Astrocyte of the hippocampus (primary cell): ENCODE measurements at places on chromosomes 7 and 10.

- DNase-seq, result no peak
These were observed 33.9 kb downstream of the BCAP29 start for GRCh38 chr7:107613948-107614347.

GRCh38 chr7:108598153-108598552, 28.5 kb downstream of the DNAJB9 start:
- DNase-seq, result peak; percentile 33

DNA sequence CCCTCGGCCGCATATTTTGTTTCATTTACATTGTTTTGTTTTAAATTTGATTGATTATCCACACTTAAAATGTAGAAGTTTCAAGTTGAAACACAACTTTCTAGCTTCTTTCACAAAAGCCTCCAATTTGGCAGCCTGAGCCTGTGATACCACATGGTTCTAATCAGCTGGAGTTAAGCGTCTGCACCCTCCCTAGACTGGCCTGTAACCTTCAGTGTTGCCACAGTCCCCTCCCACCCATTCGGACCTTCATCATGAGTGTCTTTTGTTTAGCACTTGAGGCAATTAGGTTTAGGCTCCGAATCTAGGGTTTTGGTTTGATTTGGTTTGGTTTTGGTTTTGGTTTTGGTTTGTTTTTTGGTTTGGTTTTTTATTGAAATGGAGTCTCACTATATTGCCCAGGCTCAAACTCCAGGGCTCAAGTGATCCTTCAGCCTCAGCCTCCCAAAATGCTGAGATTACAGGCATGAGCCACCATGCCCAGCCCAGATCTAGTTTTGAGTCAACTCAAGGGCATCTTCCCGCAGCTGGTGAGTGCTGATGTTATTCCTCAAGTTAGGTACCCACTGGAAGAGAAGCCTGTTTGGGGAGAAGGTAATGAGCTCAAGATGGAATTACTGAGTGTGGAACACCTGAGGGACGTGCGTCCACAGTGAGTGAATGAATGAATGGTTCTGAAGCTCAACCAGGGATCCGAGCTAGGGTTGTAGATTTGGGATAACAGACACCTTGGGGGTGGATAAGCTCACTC, 201.4 kb downstream of the HECW1 start:
- DNase-seq, result no peak

DNA sequence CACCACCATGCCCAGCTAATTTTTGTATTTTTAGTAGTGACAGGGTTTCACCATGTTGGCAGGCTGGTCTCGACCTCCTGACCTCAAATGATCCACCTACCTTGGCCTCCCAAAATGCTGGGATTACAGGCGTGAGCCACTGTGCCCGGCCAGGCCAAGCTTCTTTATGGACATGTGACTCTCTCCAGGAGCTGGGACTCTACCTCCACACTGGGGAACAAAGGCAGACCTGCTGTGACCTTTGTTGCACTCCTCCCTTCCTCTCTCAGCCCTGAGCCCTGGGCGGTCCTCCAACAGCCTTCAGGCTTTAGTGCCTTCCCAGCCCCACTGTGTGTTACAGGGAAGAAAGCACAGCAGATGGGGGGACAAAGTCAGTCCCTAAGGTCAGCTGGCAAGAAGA, 55.0 kb upstream of the DUSP5 start:
- no peak for DNase-seq

DNA sequence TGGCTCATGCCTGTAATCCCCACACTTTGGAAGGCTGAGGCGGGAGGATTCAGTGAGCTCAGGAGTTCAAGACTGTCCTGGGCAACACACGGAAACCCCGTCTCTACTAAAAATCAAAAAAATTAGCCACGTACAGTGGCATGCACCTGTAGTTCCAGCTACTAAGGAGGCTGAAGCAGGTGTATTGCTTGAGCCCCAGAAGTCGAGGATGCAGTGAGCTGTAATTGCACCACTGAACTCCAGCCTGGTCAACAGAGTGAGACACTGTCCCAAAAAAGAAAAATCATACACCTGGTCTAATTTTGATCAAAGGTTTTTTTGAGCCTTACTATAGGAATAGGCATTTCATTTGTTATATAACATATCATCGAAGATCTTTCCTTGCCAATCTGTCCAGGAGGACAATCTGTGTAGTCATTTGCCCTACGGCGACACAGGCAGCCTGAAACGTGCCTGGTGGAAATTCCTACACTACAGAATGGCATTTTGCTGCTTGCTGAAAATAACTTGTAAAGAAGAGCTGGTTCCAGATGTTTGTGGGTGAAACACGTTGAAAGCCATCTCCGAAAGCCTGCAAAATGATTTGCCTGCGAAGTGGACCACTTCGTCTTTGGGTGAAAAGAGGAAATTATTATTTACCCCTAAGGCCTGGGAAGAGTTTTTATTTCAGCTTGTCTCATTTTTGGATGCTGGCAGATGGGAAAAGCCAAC, 31.3 kb upstream of the GDI2 start:
- DNase-seq, result no peak

DNA sequence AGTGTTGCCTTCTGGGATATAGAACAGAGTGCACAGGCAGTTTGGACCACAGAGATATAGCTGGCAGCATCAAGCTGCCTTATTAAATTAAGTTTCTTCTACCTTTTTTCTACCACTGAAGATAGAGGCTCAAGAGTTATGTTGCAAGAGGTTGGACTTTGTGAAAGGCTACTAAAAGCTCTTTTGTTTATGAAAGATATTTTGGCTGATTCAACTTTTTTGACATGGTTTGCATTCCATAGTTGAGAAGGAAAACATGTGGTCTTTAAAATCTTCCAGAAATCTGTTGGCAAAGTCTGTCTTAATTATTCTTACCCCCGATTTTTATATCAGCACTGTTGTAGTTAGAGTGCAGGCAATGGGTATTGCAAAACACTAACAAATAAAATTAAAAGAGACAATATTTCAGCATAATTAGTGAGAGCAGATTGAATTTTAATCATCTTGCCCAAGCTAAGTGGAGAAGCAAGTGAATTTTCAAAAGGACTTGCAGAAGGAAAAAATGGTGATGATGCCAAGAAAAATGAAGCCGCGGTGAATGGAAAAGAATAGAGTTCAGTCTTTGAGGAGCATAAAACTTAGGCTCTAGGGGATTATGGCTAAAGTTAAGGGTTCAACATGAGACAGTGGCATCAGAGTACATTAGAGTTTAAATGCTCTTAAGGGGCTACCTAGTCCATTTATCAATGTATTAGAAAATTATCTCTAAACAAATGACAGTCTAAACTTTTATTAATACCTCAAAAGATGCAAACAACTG, 450.9 kb upstream of the CNTNAP2 start:
- DNase-seq, result no peak

- no peak for DNase-seq
These were observed 117.9 kb upstream of the AGR3 start for GRCh38 chr7:16999541-17000267.

- DNase-seq, result no peak
These were observed 15.9 kb downstream of the ITPRIP start for GRCh38 chr10:104322416-104322782.

DNA sequence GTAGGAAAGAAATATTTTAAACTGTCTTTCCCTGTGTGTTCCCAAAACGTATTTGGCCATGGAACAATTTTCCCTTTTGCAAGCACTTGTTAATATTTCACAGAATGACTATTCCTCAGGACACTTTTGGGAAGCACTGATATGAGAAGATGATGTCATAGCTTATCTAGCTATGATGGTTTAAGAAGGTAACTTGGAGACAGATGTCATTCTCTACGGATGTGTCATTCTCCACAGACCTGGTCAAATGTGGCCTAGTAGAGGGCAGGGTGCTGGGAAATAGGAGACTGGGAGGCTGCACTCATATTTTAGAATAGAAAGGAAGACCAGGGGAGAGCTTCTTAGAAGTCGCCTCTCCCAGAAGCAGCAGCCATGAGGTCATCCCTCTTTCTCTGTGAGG, 220.7 kb upstream of the GLI3 start:
- DNase-seq, result no peak

GRCh38 chr10:73586583-73586984, 4.6 kb downstream of the USP54 start:
- peak; percentile 65 for DNase-seq

- peak; percentile 41 for DNase-seq
These were observed 18.4 kb downstream of the TRIM24 start for GRCh38 chr7:138478499-138478908.

GRCh38 chr7:5117095-5117970, 71.7 kb downstream of the RBAK start:
- DNase-seq, result no peak

GRCh38 chr10:106557951-106558733, 606.4 kb downstream of the SORCS1 start:
- peak; percentile 26 for DNase-seq

DNA sequence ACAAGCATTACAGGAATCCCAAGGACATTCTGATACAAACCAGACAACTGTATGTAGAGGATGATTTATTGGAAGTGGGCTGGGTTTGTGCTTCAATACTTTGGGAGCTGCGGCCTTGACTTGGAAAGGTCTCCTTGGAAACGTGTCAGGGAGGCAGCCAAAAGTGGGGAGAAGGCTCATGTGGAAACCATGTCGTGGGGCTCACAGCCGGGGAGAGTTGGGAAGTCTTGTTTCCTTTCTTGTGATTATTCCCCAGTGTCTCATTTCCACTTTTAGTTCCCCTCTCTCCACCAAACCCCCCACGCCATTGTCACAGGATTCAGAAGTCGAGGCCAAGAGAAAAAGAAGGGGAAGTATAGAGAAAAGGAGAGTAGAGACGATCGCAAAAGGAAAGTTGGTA, 53.9 kb upstream of the SFMBT2 start:
- DNase-seq, result no peak

DNA sequence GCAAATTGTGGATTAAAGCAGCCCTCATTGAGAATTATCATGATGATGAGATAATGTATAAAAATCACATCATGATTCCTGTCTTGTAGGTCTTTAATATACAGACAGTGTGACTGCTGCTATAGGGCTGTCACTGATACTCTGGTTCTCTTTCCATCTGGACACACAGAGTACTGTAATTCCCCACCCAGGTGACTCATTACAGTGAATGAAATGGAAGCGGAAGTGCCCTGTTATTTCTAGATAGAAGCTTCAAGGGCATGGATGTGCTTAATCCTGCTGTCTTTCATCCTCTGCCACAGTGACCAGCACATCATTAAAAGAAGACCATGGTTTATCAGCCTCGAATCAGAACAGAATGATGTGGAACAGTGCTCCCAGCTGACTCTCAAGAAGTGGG, 1234.0 kb downstream of the SORCS3 start:
- DNase-seq, result no peak

DNA sequence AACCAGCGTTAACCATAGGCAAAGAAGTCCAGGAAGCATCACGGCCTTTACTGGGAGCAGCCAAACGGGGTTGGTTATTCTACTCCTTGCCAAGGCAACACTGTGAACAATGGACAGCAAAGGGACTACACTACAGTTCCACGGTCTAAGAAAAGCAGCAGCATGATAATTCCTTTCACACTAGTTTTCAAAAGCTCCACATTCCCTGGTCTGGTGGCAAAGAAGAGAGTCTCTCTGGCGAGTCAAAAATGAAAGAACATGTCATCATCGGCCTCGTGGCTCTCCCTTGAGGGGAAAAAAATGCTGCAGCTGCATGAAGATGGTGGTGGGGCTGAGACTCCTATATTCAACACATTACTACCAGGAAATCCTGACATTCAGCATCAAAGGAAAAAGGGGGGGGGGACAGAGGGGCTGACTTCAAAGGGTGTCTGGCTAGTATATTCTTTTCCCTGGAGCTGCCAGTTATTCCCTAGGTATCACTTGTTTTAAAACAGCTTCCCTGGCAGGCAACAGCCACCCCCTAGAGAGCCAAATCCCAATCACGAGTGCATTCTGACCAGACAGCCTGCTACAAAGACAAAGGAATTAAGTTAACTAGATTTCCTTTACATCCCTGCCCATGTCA, 49.1 kb downstream of the SLC37A3 start:
- peak; percentile 66 for DNase-seq

DNA sequence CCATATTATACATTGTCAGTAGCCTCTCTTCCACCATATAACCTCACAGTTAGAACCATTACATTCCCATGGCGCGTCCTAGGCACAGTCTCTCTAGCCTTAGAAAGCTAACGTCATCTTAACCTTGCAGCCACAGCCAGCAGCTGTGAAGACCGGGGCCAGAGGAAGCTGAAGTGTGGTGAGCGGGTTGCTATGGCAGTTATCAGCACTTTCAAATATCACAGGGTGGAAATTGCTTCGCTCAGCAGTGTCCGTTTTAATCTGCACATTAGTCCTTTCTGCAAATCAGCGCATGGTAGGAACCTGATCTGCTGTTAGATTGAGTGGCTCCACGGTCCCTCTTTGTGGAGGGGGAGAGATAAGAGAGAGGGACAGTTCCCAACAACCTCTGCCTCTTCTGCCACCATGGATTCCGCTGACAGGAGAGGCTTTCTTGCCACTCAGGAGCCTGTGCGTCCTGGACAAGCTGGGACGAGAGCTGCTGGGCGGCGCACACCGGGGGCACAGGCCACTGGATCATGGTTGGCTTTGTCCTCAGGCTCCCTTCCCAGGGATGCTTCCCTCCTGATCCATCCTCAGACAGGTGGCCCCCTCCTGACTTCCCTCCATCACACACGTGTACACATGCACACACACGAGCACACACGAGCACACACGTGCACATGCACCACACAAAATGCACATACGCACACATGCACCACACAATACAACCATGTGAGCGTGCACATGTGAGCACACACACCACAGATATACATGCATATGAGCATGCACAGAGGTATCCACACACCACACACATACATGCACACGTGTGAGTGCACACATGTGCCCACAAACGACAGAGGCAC, 93.8 kb downstream of the WDR37 start:
- DNase-seq, result no peak

DNA sequence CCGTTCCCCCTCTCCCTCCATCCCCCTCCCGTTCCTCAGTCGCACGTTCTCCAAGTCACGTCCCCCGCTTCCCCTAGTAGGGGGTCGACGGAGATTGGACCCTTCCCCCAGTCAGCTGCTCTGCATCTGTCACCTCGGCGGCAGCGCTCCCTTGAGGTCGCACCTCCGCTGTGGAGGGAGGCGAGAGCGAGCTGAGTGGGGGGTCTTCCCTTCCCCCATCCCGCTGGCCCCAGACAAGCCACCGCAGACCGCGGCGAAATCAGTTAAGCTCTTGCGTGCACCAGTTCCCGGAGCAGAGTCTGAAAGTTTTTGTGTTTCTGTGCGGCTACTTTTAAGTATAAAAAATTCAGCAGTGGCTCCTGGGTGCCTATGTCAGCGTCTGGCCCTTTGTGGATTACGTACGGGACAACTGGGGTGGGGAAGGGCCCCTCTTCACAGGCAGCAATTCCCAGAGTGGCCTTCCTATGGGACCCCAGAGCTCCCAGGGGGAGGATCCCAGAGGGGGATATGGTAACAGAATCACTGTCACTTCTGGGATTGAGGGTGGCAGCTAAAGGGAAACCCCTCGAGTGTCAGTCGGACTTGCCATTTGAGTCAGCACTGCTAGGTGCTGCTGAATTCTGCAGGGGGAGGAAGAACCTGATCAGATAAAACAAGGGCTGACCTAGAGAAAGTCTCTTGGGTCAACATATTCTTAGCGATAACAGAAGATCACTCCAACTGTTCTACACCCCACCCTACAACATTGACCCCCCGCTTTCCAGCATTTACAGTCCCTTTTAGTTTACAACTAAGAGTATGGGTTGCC, 12.5 kb upstream of the DDIT4 start:
- no peak for DNase-seq
